ENCODE measurements at places on chromosomes 5 and 9. TPM values are rescaled to one million over a fixed set of nuclear protein-coding genes. Genes with fewer than 3 reads are reported as not detected.

The RNF145 gene
- total RNA-seq: 25.4 TPM

The GALNT10 gene
- 15.5 TPM for total RNA-seq

The SUSD3 gene
- 1.1 TPM for total RNA-seq

The PIP5K1B gene
- 27.1 TPM for total RNA-seq

The IL7R gene
- 0.92 TPM for total RNA-seq

The PTPRD gene
- 13.0 TPM for total RNA-seq

The ZDHHC11 gene
- 10.6 TPM for total RNA-seq

The IRGM gene
- not detected for total RNA-seq

The ENTREP1 gene
- total RNA-seq: 25.1 TPM

The KCNN2 gene
- total RNA-seq: 2.6 TPM
